ENCODE measurements at places on chromosomes 3 and 15.

DNA sequence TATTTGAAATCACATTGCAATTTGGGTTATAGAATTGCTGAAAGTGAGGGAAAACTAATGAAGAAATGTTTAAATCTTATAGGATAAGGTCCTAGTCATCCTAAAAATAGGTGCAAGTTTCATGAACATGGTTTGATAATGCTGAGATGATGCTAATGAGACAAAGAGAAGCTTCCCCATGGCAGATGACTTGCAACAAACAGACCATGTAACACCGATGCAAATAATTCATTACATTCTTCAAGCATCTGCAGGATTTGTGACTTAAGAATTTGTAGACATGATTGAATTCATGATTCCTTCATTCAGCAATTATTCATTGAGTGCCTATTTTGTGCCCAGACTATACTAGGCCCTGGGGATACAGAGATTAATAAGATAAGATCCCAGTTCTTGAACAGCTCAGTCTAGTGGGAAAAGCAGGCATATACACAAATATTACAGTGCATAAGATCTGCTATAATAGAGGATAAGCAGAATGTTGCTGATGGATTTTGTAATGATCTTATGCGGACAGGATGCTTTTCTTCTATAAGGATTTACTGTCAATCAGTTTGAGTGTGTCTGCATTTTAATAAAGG is 367.9 kb upstream of the GBE1 start:
- DNase-seq, result no peak

GRCh38 chr15:61157933-61158332 is 71.2 kb downstream of the RORA start:
- DNase-seq, result no peak

GRCh38 chr3:160671231-160671630 is 5.7 kb upstream of the ARL14 start:
- DNase-seq, result no peak

DNA sequence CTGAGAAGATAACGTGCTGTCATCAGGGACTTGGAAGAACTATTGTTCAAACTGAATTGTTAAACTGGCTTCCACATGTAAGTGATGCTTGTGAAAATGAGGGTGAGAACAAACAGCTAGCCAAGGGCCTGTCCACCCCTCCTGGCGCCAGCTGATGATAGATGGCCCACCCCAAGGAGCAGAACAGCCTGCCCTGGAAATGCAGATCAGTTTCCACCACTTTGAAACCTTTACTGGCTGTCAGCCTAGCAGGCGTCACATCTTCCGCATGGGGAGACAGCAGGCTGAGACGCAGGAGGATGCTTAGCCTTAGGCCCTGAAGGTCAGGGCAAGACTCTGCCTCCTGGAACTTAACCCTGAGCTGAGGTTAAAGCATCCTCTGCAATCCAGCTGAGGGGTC is 6.4 kb upstream of the SLC51B start:
- DNase-seq, result no peak

DNA sequence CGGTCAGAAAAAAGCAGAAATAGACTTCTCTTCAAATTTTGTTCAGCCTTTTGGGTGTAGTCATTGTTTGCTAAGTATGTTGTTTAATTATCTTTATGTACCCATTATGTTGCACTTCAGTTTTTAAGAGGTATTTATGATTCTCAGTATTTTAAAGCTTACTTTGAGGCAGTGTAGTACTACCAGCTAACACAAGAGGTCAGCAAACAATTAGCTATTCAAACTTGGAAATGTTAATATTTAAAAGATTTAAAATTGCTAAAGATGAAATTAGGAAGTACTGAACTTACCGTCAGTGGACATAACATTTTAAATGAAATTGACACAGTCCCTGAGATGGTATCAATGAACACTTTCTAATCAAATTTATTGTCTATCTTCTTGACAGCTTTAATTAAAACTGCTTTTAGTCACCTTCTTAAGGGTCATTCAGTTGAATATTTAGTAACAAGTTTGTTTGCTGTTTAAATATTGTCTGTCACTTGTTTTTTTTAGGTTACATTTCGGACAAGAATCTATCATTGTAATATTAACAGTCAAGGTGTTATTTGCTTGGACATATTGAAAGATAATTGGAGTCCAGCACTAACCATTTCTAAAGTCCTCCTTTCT is 28.1 kb downstream of the NKIRAS1 start:
- no peak for DNase-seq

GRCh38 chr3:137300703-137301102 is 342.9 kb downstream of the IL20RB start:
- DNase-seq, result no peak

DNA sequence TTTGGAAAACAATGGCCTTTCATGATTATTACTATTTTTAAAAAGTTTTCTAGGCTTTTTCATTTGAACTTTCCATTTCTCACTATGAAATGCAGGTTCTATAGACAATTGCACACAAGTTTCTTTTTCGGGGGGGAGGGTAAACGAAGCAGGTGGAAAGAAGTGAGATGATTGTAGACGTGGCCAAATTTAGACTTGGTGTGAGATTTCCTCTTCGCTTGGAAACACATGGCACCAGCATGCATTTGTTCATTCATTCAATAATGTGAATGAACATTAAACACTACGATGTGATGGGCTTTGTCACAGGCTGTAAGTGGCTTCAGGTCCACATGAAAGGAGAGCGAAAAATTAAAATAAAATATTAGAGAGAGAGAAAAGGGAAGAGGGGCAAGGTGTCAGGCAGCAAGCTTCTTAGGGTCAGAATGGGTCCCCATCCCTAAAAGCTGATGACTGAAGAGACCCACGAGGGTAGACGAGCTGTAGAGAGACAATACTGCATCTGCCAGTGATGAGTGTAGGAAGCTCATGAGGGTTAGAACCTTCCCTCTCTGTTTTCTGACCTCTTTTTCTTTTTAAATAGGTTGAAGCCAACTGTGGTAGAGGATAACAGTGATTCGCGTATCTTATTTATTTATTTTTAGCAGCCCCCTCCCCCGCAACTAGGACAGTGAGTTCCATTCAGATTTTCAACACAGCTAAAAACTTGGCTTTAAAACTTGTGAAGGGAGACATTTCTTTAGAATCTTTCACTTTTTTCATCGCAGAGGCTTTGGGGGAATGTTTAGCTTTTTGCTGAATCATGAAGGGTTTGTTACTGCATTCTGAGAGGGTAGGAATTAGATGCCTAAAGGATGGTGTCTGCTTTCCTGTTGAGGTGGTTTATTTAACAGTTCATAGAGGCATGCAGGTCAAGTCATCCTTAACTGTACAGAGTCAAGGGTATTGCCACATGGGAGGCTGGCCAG is 36.2 kb downstream of the GAP43 start:
- DNase-seq, result peak; percentile 42

GRCh38 chr3:14431917-14432834 is 29.8 kb downstream of the SLC6A6 start:
- DNase-seq, result peak; percentile 76

- DNase-seq, result peak; percentile 65
Measured at GRCh38 chr3:127689266-127689860, 16.6 kb downstream of the ABTB1 start.

DNA sequence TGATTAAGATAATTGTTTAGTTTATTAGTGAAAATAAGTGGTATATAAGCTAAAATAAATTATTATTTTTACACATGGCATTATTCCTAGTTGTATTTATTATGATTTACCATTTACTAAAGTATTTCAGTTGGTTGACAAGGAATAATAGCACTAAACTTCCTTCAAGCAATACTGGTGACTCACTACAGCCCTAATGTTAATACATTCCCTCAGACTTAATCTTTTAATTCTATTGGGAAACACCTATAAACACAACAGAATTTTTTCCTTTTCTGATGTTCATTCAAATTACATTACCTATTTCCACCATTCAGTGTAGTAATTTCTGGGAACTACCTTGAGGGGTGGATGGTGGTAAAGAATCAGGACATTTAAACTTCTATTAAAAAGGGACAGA is 264.0 kb downstream of the TIGIT start:
- no peak for DNase-seq

- DNase-seq, result no peak
Measured at GRCh38 chr3:98518816-98519215, 3.9 kb downstream of the CLDND1 start.

DNA sequence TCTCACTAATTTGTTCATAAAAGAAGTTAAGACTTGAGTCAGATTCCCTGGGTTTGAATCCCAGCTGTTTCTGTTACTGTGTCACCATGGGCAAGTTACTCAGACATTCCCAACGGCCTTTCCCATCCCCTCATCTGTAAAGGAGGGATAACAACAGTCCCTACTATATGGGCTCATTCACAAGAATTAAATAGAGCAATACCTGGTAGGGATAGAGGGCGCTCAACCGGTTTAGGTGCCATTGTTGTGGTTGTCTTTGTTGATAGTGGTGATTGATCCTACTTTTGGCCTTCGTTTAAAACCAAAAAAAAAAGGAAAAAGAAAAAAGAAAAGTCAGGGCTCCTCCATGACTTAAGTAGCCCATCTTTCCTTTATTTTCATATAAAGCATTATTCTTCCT is 563.1 kb downstream of the GRM7 start:
- DNase-seq, result no peak

- no peak for DNase-seq
Measured at GRCh38 chr3:53613125-53613524, 118.7 kb downstream of the CACNA1D start.

DNA sequence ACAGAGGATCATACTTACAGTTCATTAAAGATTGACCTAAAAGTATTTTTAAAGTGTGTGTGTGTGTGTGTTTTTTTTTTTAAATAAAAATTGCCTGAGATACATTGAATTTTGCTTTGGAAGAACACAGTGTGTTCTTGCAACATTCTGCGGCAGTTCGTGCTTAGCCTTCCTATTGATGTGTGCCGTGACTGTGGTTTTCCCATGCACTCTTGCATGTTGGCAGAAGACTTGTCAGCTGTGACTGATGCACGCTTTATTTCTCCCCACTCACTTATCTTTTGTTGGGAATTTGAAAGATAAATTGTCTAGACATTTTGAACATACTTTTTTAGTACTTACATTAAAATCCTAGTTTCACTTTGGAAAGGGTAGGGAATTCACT is 136.3 kb upstream of the LRRFIP2 start:
- DNase-seq, result peak; percentile 17

- no peak for DNase-seq
Measured at GRCh38 chr15:78873793-78874765, 1.4 kb downstream of the MORF4L1 start.

DNA sequence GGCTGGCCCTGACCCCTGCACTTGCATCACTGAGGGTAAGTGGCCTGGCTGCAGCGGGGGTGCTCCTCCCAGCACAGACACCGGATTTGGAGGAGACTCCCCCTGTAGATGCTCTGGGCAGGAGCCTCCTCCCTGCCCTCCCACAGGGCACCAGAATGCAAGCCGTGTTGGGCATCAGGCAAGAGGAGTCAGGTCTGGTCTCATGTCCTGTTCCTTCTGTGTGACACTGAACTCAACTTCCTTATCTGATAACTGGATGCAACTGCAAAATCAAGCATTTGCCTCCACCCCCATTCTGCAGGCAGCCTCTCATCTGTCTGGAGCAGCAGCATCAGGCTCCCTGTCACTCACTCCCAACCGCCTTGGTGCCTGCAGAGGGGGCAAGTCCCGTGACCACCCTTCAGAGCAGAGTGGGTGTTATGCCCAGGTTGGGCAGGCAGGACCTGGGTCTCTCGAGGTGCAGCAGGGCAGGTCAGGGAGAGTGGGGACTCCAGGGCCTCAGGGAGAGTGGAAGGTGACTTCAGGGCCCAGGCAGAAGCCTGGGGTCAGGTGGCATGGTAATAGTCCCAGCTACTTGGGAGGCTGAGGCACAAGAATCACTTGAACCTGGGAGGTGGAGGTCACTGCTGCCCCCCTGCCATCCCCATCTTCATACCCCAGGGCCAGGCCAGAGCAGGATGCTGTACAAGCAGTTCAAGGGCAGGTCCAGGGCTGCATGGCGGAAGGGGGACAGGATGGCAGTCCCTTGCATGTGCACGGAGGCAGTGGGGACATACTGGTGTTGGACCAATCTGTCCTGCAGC is 10.5 kb upstream of the RPL29 start:
- DNase-seq, result no peak

DNA sequence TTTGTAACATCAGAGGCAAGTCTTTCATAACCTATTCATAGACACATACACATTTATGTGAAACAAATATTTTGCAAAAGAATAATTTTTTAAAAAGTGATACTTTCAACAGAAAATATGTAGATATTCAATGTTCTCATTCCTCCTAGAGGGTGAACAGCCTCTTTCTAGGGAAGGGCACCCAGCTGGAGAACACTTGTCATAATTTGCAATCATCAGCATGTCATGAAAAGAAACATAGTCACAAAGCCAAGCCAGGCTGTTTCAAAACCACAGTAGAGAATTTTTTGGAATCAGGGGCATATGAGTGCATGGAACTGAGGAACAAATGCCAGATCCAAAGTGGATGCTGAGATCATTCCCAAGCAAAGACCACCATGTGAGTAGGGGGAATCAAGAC is 406.9 kb upstream of the ADAMTS9 start:
- no peak for DNase-seq

- DNase-seq, result peak; percentile 30
Measured at GRCh38 chr15:87672309-87673288, 583.9 kb downstream of the NTRK3 start.

DNA sequence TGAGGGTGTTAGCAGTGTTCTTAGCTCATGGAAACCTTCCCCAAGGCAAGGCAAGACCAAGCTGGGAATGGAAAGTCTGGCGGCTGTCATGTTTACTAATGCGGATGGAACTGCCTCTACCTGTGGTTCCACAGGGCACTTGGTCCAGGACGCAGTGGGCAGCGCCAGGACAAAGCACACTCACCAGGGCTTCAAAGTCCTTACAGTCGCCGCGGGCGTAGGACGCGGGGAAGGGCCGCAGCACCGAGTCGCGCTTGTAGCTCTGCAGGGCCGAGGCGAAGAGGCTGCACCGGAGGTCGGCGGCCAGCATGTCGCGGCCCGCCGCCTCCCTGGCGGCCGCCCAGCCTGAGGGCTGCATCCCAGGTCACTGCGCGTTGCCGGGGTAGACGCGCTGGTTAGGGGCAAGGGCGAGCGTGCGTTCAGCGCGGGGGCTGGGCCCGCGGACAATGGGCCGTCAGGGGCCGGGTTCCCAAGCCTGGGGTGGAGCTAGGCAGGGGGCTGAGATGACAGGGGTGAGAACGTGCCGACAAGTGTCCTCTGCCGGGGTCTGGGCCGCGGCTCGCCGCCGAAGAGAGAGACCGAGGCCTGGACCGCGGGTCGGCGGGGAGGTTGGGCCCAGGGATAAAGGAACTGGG is 497 bp downstream of the PARP16 start:
- DNase-seq, result peak; percentile 91

DNA sequence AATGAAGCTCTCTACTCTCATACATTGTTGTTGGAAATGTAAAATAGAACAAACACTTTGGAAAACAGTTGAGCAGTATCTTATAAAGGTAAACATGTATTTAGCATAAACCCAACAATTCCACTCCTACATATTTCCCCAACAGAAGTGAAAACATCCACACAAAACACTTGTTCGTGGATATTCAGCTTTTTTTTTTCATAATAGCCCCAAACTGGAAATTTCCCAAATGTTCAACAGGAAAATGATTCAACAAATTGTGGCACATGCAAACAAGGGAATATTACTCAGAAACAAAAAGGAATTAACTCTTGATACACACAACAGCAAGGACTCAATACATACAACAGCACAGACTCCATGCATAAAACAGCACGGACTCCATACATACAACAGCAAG is 28.5 kb downstream of the RFTN1 start:
- no peak for DNase-seq
